ENCODE measurements at places on chromosomes 7 and 10.

DNA sequence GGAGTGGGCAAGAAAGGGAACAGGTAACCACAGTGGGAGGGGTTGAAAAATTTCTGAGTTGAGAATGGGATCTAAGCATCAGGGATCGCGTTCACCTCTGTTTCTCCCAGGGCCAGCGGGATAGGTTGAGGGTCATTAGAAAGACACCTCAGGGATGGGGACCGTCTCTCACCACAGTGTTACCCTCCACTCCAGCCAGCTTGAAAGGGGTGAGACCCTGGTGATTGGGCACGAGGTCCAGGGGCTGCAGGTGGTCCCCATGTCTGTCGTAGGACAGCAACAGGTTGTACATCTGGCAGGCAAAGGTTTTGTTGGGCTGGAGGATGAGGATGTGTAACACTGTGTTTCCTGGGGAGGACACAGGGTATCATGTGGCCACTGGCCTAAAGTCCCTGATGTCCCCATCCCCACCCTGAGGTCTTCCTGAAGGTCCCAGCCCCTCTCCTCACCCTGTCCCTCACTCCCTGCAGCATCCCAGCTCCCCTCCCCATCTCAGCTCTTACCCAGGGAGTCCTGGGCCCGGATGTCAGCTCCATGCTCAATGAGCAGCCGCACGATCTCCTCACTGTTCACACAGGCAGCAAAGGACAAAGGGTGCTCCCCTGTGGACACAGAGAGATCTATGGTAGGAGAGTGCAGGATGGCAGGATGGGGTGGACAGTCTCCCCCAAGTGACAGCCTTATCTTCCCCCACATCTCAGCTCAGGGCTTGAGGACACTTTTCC lies 9.1 kb downstream of the TRPV6 start:
- no peak for DNase-seq

- DNase-seq = no peak
These were observed 11.0 kb downstream of the TCERG1L start for GRCh38 chr10:131300508-131300907.

DNA sequence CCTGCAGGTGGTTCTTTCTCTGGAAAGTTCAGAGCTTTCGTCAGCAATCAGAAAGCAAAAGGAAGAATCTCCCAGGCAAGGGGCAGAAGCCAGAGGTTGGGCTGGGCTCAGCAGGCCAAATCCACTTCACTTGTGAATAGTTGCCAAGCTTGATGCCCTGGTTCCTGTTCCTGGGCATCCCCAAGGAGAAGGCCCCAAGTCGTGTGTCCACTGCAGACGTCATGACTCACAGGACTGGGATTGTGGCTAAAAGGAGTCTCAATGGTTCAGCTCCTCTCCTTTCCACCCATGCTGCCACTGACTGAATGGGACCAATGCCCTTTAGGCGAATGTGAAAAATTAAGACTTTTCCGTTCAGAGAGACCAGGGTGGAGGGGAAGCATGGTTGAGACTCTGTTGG lies 38.6 kb upstream of the TRIM8 start:
- DNase-seq = no peak

- DNase-seq = no peak
These were observed 144.9 kb downstream of the GRID1 start for GRCh38 chr10:86221442-86222335.

DNA sequence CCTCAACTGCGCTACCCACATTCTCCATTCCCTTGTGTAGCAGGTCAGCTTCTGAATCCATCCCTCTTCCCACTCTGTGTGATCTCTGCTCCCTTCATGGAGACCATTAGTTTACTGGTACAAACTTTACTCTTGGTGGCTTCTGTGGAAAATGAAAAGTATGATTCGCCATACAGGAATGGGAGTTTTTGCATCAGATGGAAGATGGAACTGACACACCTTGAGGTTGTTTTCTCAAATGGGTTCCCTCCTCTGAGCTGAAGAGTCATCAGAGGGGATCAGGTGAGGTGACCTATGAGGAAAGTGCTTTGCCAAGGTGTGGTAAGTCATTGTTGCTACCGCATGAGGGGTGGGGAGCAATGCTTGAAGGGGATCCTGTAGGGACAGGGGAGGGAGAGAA lies 266.8 kb downstream of the INHBA start:
- no peak for DNase-seq

DNA sequence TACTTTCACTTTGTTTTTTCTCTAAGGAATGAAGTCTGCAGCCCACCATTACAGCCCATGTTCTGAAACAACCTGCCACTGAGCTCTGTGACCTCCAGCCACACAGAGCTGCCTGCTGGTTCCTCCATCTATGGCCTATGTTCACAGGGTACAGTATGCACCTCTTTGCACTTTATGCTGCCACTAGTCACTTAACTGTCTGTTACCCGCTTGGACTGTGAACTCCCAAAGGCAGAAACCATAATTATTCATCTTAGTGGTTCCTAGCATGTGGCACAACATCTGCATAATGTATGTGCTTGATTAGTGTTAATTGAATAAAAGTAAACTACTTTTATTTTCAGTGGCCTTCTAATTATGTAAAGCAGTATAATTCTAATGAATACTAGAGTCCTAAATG lies 95.5 kb upstream of the BET1 start:
- no peak for DNase-seq

DNA sequence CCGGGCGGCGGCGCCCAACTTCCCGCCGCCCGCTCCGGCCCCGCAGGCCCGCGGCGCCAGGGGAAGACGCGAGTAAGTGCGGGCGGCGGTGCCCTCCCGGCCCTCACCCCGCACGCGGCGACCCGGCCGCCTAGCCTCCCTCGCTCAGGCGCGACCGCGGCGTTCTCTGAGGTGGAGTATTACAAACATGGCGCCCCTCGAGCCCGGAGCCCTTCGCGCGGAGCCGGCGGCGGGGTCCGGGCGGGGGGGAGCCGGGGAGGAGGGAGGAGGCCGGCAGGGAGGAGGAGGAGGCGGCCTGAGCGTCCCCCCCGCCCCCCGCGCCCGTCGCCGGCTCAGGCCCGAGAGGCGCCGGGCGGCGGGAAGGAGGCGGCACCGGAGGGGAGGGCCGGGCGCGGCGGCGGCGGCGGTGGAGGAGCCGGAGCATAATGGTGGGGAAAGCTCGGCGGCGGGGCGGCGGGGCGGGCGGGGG lies at the start of gene ZMYND11:
TSS of gene ZMYND11 (plus strand) at position 324 of the 469 bp plus-strand sequence. CDS start 44,558 bp downstream, outside the sequence.
- peak; percentile 58 for DNase-seq

- no peak for DNase-seq
These were observed 9.5 kb downstream of the CISD1 start for GRCh38 chr10:58278274-58278961.

DNA sequence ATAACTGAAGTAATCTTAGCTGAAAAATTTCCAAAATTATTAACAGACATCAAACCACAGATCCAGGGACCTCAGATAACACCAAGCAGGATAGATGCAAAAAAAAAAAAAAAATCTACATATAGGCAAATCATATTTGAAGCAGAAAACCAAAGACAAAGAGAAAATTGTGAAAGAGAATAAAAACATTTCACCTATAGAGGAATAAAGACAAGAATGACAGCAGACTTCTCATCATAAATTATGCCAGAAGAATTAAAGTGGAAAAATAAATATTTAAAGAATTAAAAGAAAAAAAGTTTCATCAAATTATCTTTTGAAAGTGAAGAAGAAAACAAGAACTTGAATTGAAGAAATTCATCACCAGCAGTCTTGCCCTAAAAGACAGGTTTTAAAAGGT lies 467.5 kb downstream of the GPAM start:
- no peak for DNase-seq

- DNase-seq = no peak
These were observed 7.3 kb upstream of the MNX1 start for GRCh38 chr7:157017603-157018327.

DNA sequence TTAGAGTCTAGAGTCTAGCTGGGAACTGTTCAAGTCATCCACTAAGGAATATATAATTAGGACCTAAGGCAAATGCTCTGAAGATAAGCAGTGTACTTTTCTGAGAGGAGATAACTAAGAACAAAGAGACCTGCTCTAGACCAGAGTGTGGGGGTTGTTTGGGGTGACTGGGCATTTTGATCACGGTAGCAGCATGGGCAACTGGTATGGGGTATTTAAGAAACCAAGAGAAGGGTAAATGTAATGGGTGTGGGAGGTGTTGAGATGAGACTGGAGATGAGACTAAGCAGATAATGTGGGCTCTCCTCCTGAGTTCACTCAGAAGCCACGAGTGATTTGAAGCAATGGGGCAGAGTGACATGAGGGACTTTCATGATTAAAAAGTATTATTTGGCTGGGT lies 1082.9 kb downstream of the GATA3 start:
- DNase-seq = no peak

- DNase-seq = no peak
These were observed 41.8 kb downstream of the DLD start for GRCh38 chr7:107932805-107933204.

GRCh38 chr7:42774436-42774835 lies 137.4 kb downstream of the C7orf25 start:
- DNase-seq = no peak

DNA sequence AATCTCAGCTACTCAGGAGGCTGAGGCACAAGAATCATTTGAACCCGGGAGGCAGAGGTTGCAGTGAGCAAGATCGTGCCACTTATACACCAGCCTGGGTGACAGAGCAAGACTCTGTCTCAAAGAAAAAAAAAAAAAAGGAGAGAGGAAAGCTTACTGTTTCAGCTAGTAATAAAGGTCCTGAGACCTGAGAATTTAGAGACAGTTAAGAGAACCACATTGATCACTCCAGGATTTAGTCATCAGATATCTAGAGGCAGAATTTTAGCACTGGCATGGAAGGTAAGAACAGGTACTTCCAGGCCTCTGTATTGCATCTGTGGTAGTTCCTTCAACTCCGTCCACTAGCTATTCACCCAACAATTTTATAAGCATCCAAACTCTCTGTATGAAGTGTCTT lies 7.8 kb downstream of the COG5 start:
- no peak for DNase-seq

GRCh38 chr10:12181065-12181775 lies 14.5 kb downstream of the NUDT5 start:
- peak; percentile 34 for DNase-seq

DNA sequence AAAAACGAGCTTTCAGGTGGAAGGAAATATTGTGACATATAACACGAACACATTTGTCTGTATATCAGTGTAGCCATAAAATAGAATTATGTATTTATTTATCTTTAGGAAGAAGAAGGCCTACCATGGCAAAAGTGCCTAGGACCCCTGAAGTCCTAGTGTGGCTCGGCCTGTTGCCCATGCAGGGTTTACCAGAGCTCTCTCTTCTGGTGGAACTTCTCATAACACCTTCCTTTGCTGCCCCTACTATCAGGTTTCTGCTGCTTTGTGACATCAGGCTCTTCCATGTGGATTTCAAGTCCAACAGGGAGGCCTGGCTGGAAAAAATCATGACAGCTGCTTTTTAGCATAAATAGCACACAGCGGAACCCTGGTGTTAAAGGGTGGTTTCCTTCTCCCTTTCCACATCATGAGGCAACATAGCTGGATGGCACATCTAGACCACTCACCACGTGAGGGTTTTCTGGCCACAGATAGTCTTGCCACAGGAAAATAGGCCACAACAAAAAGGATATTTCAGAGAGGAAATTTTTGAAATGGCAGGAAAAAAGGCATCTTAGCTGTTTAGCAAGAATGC lies 44.8 kb upstream of the ADO start:
- no peak for DNase-seq

GRCh38 chr10:87068281-87068680 lies 26.4 kb downstream of the GLUD1 start:
- no peak for DNase-seq

DNA sequence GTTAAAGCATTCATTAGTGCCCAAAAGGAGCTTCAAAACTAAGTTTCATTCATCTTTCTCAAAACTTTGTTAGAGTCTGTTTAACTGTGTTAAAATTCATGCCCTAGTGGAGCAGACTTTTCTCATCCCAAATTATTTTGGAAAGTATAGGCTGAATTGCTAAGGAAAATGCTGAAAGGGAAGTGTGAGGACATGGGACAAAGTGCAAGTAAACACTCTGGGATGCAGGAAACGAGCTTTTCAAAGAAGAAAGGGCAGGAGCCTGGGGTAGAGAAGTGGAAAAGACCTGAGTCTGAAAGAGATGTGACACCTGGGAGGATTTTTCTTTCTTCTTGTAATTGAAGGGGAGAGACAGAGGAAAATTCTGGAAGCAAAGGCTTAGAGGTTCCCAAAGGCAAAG lies 93.1 kb upstream of the ANKRD1 start:
- DNase-seq = no peak

GRCh38 chr10:74163319-74164068 lies 12.5 kb downstream of the ADK start:
- no peak for DNase-seq

GRCh38 chr7:39744620-39745019 lies 121.2 kb downstream of the RALA start:
- DNase-seq = no peak

DNA sequence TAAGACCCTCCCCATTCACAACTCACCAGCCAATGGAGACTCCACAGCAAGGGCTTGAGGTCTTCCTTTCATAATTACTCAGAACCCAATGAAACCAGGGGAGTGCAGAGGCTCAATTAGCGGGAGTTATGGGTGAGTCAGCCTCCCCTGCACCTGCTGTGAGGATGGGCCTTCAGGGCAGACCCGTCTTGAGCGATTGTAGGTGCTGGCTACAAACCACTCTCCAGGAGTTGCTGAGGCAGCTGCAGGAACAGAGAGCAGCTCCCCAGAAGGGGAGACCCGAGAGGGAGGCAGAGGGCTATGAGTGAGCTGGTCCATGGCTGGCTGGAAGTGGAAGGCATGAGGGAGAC lies 58.5 kb upstream of the SORCS3 start:
- DNase-seq = no peak

- no peak for DNase-seq
These were observed 13.5 kb downstream of the ATP6V0E2 start for GRCh38 chr7:149887311-149887710.

DNA sequence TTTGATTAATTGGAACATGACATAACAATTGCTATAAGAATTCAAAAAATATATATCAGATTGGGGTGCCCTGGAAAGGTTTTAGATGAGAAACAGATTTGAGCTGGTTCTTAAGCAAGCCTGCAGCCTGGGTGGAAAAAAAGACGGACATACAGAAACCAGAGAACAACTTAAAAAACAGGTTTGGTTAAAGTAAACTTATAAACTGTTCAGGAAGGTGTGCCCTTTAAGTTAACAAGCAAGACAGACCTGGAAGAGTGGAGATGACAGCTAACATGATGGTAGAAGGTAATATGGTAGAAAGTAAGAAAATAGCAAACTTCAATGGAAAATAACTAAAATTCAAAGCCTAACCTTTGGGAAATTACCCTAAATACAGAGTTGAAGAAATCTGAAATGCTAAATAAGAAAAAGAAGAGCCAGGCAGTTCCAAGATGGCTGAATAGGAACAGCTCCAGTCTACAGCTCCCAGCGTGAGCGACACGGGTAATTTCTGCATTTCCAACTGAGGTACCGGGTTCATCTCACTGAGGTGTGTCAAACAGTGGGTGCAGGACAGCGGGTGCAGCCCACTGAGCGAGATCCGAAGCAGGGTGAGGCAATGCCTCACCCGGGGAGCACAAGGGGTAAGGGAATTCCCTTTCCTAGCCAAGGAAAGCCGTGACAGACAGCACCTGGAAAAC lies 52.2 kb downstream of the CADPS2 start:
- no peak for DNase-seq

GRCh38 chr7:5523052-5523711 lies 99.5 kb upstream of the TNRC18 start:
- DNase-seq = no peak

Measured in T-helper 1 cell (primary cell).